ENCODE measurements at places on chromosomes 7 and 10.

DNA sequence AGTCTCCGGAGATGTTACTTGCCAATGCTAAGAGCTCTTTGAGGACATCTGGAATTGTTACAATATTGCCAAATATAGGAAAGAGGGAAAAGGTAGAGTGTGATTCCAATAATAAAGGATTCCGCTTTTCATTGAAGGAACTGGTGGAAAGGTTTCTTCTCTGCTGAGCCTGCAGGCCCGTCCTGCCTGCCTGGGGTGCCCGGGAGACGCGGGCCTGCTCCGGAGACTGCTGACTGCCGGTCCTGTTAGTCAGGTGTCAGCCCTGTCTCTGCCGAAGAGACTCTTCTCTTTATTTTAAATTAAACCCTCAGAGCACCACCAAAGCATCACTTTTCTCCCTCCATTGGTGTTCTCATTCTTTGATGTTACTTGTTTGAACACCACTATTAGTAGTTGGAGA is 2.2 kb downstream of the EGFR start:
- no peak for DNase-seq

- DNase-seq, result no peak
Observed at GRCh38 chr7:22082553-22082885, 136.8 kb upstream of the CDCA7L start.

DNA sequence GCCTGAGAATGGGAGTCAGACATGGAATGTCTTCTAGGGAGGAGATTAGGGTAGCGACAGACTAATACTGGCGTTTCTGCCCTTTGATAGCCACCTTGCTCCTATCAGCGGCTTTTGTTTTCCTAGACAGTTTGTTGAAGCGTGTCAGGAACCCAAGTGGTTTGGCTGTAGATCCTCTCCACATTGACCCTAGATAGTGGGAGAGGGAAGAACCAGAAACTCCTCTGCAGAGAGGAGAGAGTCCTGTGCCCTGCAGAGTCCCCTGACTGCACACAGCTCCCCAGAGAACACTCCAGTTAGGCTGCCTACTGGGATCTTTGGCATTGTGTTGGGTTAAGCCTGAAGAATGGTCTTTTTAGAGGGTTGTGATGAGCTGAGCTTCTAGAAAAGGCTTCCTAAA is 2.4 kb downstream of the MEPCE start:
- DNase-seq, result no peak

GRCh38 chr7:98755138-98755898 is 114.5 kb downstream of the TMEM130 start:
- DNase-seq, result no peak

DNA sequence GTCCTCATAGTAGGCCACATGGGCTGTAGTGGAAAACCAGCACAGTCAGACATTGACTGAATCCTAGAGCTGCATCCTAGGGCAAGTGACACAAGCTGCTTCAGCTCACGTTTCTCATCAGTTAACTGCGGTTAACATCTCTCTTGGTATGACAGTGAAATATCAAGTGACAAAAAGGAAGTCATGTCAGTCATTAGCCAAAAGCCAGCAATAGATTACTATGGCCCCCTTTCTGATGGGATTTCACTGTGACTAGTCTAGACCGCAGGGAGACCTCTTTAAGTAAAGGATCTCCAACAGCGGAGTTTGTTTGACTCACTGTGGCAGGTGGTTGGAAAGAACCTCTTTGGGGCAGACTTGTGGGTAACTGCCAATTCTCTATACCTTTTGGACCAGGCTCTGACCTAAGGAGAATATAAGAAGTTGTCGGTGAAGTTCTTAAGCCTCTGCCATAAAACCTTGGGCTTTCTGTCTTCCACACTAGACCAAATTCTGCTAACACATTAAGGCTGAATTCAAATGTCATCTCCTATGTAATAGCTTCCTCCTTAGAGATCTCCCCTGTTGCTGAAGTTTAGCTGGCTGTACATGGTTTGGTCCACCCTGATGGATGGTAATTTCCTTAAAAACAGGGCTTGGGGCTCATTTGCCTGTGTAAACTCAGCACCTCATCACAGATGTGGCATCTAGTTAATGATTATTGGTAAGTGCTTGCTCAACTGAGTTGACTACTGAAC is 115.3 kb downstream of the SGMS1 start:
- no peak for DNase-seq

DNA sequence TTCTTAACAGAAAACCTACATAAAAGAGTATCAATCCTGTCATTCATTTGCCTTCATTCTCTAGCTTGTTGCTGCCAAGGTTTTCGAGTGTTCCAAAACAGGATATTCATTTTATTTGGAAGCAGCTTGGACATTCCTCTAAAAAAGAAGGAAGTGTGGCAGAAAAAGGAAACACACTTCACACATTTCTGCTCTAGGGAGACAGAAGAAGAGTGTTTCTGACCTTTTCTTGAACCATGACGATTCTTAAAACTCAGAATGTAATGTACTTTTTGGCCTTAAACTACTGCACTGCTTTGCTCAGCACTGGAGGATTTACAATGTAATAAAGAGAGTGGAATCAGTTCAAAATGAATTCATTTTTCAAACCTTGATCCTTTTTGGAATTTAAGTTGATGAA is 81.3 kb downstream of the SEMA3A start:
- DNase-seq, result no peak

GRCh38 chr10:24901686-24902399 is 50.6 kb downstream of the PRTFDC1 start:
- no peak for DNase-seq

GRCh38 chr7:76086070-76086469 is 38.2 kb downstream of the MDH2 start:
- no peak for DNase-seq

DNA sequence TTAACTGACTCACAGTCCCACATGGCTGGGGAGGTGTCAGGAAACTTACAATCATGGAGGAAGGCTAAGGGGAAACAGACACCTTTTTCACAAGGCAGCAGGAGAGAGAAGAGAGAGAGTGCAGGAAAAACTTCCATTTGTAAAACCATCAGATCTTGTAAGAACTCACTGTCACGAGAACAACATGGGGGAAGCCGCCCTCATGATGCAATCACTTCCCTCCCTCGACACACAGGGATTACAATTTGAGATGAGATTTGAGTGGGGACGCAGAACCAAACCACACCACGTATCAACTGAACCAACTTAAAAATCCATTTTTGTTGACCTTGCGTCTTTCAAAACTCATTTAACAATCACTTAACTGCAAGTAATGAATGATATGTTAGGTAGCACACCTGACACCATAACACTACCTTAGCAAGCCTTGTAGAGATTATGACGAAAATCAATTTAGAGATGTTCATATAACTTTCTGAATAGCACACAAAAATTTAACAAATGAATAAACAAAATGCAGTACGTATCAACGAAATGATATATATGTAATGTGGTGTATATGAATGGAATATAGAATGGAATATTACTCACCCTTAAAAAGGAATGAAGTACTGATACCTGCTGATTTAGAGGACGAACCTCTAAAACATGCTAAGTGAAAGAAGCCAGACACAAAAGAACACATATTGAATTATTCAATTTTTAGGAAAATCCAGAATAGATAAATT is 3.7 kb downstream of the FAM3C start:
- no peak for DNase-seq

DNA sequence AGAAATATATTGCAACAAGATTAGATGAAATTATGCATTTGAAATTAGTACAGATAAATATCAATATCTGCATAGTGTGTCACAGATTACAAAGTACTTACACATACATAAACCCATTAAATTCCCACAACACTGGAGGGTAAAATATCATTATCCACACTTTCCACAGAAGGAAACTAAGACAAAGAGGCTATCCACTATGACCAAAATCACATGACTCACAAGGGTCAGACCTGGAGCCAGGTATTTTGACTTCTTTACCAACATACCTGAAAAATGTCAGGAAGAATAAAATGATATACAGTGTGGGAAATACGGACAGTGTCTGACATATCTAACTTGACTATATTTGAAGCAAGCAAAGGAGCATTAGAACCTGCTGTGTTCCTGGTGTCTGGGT is 34.1 kb downstream of the HYCC1 start:
- no peak for DNase-seq

GRCh38 chr10:98589007-98589406 is 142.3 kb upstream of the HPS1 start:
- DNase-seq, result no peak

DNA sequence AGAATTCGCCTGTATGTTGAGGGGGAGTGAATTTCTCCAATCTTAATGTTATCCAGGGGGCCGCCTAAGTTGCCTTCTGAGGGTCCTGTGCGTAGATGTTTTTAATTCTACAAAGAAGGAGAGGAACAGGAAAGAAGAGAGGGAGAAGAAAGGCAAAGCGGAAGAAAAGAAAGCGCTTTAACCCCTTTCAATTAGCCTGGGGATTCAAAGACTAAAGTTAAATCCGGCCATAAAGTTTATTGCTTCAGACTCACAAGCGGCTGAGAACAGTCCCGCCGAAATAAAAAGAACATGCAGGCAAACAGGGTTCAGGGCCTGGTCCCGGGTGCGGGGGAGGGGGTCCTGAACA is 4.5 kb downstream of the HOXA5 start:
- DNase-seq, result no peak

DNA sequence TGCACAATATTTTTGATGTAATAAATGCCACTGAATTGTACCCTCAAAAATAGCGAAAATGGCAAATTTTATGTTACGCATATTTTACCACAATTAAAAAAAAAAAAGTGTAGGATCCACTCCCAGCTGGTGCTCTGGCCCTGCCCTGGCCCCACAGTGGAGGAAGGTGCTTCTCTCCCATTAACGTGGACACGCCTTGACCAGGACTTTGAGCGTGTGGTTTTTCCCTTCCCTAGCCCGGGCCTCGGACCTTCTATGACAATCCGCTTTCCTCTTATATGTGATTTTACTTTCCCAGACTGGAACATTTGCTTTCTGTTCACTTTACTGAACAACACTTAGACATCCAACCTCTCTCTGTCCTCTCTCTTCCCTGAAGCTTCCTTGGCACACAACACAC is 29.7 kb upstream of the OCM start:
- no peak for DNase-seq
